ENCODE measurements at places on chromosomes 3 and 15.

DNA sequence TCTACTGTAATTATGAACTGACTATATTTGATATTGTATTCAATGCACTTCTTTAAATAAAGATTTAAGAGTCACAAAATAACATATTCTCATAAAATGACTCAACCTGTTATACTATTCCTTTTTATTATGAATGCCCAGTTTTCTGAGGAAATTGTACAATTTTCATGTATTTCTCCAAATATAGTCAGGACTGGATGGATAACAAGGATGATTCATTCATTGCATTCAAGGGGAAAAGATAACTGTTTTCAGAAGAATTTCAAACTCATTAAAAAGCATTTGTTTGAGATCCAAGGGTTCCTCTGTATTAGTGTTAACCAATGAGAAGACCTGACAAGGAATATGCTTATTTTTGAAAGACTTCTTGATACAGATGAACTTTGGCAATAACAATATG, 163.7 kb downstream of the MEIS2 start:
- no peak for DNase-seq

- no peak for DNase-seq
These were observed 215.0 kb upstream of the THBS1 start for GRCh38 chr15:39365873-39366272.

- DNase-seq: no peak
These were observed 35.7 kb upstream of the CPB1 start for GRCh38 chr3:148791920-148792319.

DNA sequence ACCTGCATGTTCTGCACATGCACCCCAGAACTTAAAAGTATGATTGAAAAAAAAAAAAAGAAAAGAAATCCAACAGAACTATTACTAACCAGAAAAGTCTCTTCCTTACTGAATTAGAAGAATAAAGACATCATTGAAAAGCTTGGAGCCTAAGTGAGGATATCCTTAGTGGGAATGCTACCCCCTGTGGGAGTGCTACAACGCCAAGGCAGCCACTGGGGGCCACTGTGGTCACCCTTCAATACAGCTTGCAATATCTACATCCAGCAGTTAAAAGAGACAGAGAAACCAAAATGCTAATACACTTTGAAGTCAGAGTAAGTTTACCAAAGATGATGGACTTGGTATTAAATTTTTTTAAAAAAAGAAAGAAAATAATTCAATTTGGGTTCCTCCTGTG, 292.0 kb downstream of the PLCL2 start:
- DNase-seq: no peak

GRCh38 chr3:100850701-100851100, 141.4 kb downstream of the TFG start:
- DNase-seq: no peak
